ENCODE measurements at places on chromosomes 2 and 18. TPM values are rescaled to one million over a fixed set of nuclear protein-coding genes. Genes with fewer than 3 reads are reported as not detected.

DNA sequence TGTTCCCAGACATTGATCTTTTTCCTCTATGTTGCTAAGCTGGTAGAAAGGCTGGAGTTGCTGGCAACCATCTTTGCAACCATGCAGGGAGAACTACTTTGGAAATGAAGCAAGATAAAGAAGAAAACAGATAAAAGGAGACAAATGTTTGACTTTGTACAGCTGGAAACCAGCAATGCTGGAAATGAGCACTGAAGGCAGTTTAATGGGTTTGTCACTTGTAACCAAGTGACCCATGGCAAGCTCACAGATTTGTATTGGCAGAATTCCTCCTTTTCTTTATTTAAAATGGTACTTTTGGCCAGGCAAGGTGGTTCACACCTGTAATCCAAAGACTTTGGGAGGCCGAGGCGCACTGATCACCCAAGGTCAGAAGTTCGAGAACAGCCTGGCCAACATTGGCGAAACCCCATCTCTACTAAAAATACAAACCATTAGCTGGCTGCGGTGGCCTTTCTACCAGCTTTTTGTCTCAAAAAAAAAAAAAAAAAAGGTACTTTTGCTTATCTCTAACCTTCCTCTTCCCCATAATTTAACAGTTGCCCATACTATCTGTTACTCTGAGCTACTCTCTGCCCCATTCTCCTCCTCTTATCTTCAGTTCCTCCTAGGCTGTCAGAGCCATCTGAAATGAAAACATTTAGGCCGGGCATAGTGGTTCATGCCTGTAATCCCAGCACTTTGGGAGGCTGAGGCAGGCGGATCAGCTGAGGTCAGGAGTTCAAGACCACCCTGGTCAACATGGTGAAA lies 2.0 kb upstream of the BOLA3 start:
- no peak overlapping the region for H3K27ac ChIP-seq
- no peak overlapping the region for H3K4me3 ChIP-seq
- H3K27me3 ChIP-seq = no peaks in the 10 kb centered on the region
- no peak for DNase-seq

GRCh38 chr2:149094217-149095015 lies 55.9 kb downstream of the LYPD6B start:
- no peaks in the 10 kb centered on the region for H3K4me1 ChIP-seq
- H3K27ac ChIP-seq = no peak overlapping the region
- no peaks in the 10 kb centered on the region for H3K27me3 ChIP-seq
- H3K4me3 ChIP-seq = no peak overlapping the region
- DNase-seq = no peak
- no peaks in the 10 kb centered on the region for H3K36me3 ChIP-seq

DNA sequence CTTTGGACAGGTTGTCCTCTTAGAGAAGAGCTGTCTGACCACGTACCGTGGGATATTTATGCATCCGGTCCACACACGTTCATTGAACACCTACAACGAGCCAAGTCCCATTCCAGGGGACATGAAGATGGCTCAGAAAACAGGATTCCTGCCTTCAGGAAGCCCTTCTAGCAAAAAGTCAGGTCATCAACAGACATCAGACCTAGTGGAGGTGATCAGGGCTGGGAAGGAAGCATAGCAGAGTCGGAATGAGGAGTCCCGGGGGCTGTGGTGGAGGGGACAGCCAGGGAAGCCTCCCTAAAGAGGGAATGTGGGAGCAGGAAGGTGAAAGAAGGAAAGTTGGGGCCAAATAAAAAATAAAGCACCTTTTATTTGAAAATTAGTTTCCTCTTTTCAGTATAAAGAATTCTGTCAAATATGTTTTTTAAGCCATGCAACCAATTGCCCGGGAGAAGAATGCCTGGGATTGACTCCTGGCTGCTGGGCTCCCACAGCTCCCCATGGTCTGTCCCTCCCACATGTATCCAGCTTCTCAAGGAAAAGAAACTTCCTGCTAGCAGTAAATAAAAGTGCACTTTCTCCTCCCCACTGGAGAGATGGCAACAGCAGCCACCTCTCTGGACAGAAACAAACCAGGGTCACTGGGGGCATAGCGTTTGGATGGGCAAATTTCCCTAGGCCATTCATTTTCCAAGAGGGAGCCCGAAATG lies 144.8 kb downstream of the SMAD7 start:
- no peak overlapping the region for H3K4me3 ChIP-seq
- H3K27me3 ChIP-seq = no peaks in the 10 kb centered on the region
- no peak for DNase-seq
- peaks cover 38% of the 10 kb centered on the region for H3K36me3 ChIP-seq
- peaks cover 6% of the 10 kb centered on the region for H3K4me1 ChIP-seq

DNA sequence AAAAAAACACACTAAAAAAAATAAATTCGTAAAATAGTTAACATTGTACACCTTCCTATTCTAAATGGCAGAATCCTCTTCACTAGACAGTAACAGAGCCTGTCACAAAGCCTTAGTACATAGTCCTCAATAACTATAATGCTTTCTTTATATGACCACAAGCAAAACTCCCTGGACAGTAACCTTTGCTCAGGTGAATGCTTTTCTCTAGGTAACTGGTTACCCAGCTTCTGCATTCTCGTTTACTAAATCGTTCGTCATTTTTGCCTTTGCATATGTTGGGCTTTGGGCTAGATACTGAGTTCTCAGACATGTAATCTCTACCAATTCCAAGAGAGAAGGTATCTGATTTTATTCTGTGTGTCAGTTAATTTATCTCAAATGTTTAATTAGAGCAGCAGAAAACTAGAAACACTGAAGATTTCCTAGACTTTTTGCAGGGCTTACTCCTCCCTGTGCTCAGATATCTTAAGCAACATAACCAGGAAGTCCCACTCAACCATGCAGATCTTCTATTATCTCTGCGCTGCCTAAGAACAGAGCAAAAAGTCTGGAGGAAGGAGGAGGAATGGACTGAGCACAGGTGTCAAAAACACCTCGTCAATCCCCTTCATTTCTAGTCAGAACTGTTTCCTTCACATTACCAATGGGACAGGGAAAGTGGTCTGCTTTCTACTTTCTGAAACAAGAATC lies 247.7 kb downstream of the SOCS6 start:
- no peak for DNase-seq
- no peaks in the 10 kb centered on the region for H3K4me1 ChIP-seq
- no peaks in the 10 kb centered on the region for H3K27me3 ChIP-seq
- no peaks in the 10 kb centered on the region for H3K36me3 ChIP-seq
- H3K27ac ChIP-seq = no peak overlapping the region
- H3K4me3 ChIP-seq = no peak overlapping the region

- H3K27ac ChIP-seq = peak overlapping the region; percentile 57
- peaks cover 2% of the 10 kb centered on the region for H3K4me1 ChIP-seq
- DNase-seq = peak; percentile 69
- H3K27me3 ChIP-seq = no peaks in the 10 kb centered on the region
These were observed 18.3 kb downstream of the DNPEP start for GRCh38 chr2:219369447-219369861.

GRCh38 chr2:36952748-36953197 lies 13.6 kb downstream of the STRN start:
- no peaks in the 10 kb centered on the region for H3K36me3 ChIP-seq
- H3K27ac ChIP-seq = no peak overlapping the region
- H3K4me3 ChIP-seq = no peak overlapping the region

DNA sequence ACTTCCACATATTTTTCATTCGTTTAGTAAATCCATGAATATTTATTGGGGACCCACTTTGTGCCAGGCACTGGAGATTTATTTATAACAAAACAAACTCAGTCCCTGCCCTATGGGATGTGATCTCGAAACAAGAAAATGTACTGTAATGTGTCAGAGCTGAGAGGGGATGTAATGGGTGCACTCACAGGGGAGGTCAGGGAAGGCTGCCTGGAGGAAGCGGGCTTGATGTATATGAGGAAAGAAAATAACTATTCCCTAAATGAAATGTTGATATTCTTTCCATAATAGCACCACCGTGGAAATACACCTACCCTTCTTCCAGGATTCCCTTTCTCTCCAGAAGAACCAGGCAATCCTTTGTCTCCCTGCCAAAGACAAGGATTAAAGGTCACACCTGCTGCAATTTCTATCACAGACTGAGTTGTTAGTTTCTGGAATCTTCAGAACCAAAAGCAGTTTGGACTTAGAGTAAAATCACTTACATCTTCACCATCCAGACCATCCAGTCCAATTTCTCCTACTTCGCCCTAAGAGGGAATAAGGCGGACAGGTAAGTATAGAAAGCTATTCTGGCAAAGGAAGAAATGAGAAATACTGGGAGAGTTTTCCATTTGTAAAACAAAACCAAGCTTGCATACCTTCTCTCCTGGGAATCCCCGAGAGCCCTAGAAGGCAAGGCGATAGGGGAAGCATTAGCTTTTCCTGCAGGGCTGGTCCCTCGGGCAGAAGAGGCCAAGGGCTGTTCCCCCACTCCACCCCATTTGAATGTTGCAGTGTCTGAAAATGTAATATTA lies 55.0 kb downstream of the COL6A3 start:
- H3K27ac ChIP-seq = peak overlapping the region; percentile 81
- H3K27me3 ChIP-seq = no peaks in the 10 kb centered on the region
- DNase-seq = no peak
- H3K36me3 ChIP-seq = peaks cover 90% of the 10 kb centered on the region
- H3K4me1 ChIP-seq = peaks cover 37% of the 10 kb centered on the region

GRCh38 chr2:220842901-220843665 lies 729.0 kb downstream of the EPHA4 start:
- 0 out of 2 replicates have a peak, but pooled peaks cover 2% of the 10 kb centered on the region for H3K4me1 ChIP-seq
- no peak overlapping the region for H3K27ac ChIP-seq
- H3K36me3 ChIP-seq = no peaks in the 10 kb centered on the region
- no peak overlapping the region for H3K4me3 ChIP-seq
- H3K27me3 ChIP-seq = no peaks in the 10 kb centered on the region
- no peak for DNase-seq

DNA sequence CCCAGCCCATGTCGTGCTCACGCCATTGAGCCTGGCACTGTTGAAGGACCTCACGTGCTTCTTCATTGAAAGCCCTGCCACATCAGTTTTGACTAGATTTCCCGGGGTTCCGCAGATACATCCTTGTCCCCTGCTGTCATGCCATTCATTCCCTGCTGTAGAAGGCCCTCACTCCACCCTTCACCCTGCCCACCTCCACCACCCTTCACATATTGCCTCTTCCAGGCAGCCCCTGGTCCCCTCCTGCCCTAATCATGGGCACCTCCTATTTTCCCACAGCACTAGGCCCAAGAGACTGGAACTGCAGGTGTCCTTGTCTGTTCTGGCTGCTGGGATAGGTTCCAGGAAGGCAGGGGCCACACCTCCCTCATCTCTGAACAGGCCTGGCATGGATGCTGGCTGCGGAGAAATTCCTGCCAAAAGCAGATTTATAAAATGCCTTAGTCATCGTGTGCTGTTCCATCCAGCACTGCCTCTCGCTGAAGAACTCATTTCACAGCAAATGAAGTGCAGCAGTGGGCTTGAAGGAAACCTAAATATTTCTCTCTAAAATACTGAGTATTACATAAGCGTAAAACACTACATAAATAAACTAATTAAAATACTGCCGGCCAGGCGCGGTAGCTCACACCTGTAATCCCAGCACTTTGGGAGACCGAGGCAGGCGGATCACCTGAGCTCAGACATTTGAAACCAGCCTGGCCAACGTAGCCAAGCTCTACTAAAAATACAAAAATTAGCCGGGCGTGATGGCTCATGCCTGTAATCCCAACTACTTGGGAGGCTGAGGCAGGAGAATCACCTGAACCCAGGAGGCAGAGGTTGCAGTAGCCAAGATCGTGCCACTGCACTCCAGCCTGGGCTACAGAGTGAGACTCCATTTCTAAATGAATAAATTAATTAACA lies 38.4 kb downstream of the EIF4E2 start:
- H3K27ac ChIP-seq = no peak overlapping the region
- no peak overlapping the region for H3K4me3 ChIP-seq

- H3K27me3 ChIP-seq = peaks cover 5% of the 10 kb centered on the region
- H3K27ac ChIP-seq = no peak overlapping the region
- peak; percentile 7 for DNase-seq
- H3K36me3 ChIP-seq = no peaks in the 10 kb centered on the region
- peaks cover 9% of the 10 kb centered on the region for H3K4me1 ChIP-seq
These were observed 17.9 kb downstream of the KCNIP3 start for GRCh38 chr2:95314964-95315611.

- no peak overlapping the region for H3K27ac ChIP-seq
- H3K27me3 ChIP-seq = no peaks in the 10 kb centered on the region
- no peaks in the 10 kb centered on the region for H3K36me3 ChIP-seq
- no peak overlapping the region for H3K4me3 ChIP-seq
- H3K4me1 ChIP-seq = no peaks in the 10 kb centered on the region
These were observed 245.4 kb downstream of the RAD51AP2 start for GRCh38 chr2:17272652-17273525.

GRCh38 chr2:172673056-172673683 lies 62.5 kb upstream of the RAPGEF4 start:
- no peaks in the 10 kb centered on the region for H3K36me3 ChIP-seq
- H3K4me1 ChIP-seq = peaks cover 3% of the 10 kb centered on the region
- no peak for DNase-seq
- no peak overlapping the region for H3K4me3 ChIP-seq

GRCh38 chr18:7926526-7926925 lies 359.4 kb downstream of the PTPRM start:
- H3K27me3 ChIP-seq = no peaks in the 10 kb centered on the region
- no peak overlapping the region for H3K4me3 ChIP-seq
- peaks cover 3% of the 10 kb centered on the region for H3K36me3 ChIP-seq
- peaks cover 11% of the 10 kb centered on the region for H3K4me1 ChIP-seq
- no peak for DNase-seq

DNA sequence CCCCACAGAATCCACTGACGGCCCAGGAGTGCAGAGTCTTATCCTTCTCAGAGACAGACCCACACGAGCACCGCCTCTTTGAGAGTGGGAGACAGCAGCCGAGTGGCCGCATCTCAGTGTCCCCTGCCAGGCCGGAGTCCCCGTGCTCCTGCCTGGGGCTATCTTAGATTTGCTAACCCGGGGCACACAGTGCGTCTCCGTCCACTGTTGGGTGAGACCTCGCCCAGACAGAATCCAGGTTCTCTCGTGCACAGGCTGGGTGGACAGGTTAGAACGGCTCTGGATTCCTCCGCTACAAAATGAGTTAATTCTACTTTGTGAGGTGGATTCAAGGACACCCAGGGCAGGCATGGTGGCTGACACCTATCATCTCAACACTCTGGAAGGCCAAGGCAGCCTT lies 88.3 kb downstream of the ZNF516 start:
- no peaks in the 10 kb centered on the region for H3K27me3 ChIP-seq
- no peak for DNase-seq
- peaks cover 22% of the 10 kb centered on the region for H3K36me3 ChIP-seq
- H3K27ac ChIP-seq = no peak overlapping the region
- H3K4me1 ChIP-seq = no peaks in the 10 kb centered on the region

Gene GEN1
- total RNA-seq = 7.9 TPM

Gene C18orf54
- total RNA-seq = 3.0 TPM

Gene WDR7
- 23.3 TPM for total RNA-seq

Gene HNMT
- total RNA-seq = 14.2 TPM

Gene MROH2A
- not detected for total RNA-seq

Gene LGALSL
- total RNA-seq = 1.7 TPM

Gene SIX3
- not detected for total RNA-seq

All from IMR-90 (cell line).